NCI-H226 (cell line): ENCODE measurements at places on chromosomes 16 and 17.

GRCh38 chr17:60809421-60809820 lies 131.8 kb downstream of the BCAS3 start:
- no peak for DNase-seq

GRCh38 chr16:24013864-24014645 lies 178.3 kb downstream of the PRKCB start:
- no peak for DNase-seq

GRCh38 chr16:84765616-84766580 lies 53.9 kb upstream of the CRISPLD2 start:
- no peak for DNase-seq

- no peak for DNase-seq
Measured at GRCh38 chr16:76565542-76565941, 288.3 kb downstream of the CNTNAP4 start.

- no peak for DNase-seq
Measured at GRCh38 chr16:20648436-20648835, 49.0 kb downstream of the ACSM1 start.

GRCh38 chr17:1019451-1019850 lies 22.5 kb downstream of the TIMM22 start:
- DNase-seq, result no peak

- DNase-seq, result no peak
Measured at GRCh38 chr16:52956044-52956443, 96.7 kb downstream of the CHD9NB start.

- DNase-seq, result no peak
Measured at GRCh38 chr17:34613064-34614019, 34.0 kb downstream of the TMEM132E start.
